ENCODE measurements at places on chromosomes 3 and 15.

DNA sequence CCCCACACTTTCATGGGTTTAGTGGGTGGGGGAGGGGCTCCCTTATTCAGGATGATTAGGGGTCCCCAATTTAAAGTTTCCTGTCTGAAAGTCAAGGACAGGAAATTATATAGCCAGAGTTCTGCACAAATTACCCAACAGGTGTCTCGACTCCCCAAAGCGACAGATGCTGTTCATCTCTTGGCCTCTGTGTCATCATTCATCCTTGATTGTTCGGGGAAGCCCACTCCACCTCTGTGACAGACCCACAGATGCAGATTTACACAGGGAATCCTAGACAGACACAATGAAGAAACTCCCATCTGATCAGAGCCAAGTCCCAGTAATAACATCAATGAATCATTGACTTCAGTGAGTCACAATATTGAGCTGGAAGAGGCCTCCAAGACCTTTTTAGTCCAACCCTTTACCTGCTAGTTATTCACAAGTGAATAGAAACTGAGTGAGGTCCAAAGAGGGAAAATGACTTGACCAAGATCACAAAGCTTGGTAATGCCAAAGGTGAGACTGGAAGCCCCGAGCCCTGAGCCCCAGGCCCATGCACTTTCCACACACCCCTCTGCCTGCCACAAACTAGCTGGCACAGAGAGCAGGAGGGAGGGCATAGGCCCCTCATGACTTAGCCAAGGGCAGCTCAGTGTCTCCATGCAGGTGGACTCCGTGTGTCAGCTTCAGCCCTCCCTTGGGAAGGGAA lies 7.9 kb upstream of the SRP14 start:
- DNase-seq: peak; percentile 82

DNA sequence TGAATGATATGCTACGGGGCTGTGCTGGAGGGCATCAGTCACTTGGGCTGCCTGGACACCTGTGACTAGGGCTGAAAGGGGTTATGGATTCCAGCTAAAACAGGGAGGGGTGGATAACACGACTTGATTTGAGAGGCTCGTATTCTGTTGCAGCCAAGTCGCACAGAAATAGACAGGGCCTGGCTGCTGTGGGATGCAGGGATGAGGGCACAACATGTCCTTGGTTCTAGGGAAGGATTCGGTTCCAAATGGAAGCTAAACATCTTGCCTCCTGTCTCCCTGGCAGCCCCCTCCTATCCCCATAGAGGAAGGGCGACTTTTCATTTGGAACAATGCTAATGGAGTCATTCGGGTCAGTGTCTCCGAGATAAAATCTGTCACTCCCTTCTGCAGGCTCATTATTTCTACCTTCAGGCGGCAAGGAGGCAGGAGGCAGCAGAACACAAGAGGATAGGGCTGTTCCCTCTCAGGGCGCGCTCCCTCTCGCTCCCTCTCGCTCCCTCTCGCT lies 433.8 kb upstream of the RBMS3 start:
- DNase-seq: no peak

DNA sequence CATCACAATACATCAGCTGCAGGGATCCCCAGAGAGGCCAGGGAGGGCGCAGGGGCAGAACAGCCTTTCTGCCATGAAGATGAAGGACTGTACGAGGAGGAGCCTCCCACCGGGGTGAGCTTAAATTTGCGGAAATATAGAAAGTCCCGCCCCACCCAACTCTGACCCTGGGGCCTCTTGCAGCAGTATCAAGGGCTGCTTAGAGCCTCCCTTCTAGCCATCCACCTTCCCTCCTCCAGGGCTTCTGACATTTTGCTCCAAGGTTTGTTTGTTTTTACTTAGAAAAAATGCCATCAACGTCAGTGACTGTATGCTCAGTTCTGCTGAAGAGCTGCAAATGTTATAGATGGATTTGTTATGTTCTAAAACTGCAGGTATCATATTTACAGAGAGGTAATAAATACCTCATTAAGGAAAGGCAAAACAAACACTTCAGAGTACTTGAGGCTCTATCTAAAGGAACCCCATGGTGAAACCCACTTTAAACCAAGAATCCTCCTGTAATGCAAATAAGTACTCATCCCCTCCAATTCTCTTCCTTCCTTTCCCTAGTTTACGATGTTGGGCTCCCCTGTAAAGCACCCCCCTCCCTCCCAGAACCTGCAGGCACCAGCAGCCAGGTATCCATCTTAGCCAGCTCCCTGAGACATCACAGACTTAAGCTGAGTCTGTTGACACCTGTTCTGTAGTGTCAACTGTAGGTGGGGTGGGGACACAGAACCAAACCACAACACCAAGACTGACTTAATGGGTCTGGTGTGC lies 30.5 kb downstream of the RFTN1 start:
- DNase-seq: no peak

GRCh38 chr3:134643150-134643675 lies 7.6 kb downstream of the KY start:
- DNase-seq: no peak

DNA sequence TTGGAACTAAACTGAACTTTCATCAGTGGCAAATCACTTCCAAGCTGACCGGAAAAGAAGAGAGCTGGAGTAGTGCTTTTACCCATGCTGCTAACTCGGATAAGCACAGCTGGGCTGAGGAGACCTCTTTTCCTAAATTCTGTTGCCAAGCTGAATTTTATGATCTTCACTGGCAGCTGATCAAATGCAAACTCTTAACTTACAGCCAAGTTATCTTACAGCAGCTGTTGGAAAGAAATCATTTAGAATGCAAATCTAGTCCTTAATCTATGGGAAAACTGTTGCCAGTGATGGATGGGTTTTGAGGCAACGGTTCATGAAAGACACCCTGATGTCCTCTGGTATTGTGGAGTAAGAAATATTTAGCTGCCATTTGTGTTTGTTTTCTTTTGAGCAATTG lies 216.5 kb downstream of the ZNF385D start:
- DNase-seq: no peak

DNA sequence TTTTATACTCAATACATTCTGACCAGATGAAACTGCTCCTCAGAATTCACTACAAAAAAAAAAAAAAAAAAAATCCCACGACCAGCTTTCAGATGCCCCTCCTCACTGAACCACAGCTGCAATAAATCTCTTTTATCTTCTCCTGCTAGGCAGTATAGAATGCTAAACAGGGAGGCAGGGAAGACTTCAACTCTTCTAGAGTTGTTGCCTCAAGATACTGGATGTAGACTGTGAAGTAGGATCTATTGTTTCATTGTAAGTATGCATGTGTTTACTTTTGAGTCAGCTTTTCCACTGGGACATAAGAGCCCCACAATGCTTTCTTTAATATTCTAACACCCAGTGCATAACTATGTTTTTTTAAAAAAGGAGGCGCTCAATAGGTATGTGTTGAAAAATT lies 401.4 kb downstream of the TBL1XR1 start:
- no peak for DNase-seq

DNA sequence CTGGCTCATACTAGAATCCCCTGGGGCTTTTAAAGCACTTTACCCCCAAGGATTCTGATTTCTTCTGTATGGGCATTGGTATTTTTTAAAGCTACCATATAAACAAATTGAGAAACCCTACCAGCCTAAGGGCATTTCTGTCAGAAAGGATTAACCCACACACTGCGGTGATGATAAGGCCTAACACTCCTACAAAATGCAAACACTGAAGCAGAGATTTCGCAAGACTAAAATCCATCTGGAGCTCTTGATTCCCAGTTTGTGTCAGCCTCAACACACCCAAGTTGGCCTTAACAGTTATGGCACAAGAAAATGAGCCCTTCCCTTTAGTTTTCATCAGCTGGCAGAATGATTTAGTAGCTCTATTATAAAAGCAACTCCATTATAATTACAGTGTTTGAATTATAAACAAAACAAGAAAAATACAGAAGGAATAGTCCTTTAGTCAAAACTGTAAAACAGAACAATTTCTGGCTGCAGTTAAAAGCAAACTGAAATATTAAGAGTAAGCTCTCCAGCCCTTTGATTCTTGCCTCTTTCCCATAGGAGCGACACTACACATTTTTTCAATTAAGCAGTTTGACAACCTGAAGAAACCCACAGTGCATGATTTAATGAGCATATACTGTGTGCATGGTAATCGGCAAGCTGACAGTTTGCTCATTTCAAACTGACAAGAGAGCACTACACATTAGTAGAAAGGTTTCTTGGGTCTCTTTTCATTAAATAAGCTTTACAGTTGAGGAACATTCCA lies 441.2 kb downstream of the FHIT start:
- no peak for DNase-seq

DNA sequence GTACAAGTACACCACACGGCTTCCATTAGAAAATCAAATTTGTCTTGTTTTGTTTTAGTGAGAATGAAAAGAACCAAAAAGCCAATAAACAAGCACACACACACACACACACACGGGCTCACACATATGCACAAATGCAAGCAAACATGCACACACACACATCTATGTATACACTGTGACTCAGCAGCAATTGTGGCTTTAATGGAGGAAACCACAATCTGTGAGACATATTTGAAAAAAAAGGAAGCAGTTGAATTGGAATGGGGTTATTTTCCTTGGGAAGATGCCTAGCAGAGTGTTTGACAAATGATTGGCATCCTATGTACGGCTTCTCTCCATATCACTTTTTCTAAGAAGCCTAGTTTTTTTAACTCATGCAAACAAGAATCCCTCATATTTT lies 201.1 kb upstream of the ARRDC4 start:
- DNase-seq: no peak

DNA sequence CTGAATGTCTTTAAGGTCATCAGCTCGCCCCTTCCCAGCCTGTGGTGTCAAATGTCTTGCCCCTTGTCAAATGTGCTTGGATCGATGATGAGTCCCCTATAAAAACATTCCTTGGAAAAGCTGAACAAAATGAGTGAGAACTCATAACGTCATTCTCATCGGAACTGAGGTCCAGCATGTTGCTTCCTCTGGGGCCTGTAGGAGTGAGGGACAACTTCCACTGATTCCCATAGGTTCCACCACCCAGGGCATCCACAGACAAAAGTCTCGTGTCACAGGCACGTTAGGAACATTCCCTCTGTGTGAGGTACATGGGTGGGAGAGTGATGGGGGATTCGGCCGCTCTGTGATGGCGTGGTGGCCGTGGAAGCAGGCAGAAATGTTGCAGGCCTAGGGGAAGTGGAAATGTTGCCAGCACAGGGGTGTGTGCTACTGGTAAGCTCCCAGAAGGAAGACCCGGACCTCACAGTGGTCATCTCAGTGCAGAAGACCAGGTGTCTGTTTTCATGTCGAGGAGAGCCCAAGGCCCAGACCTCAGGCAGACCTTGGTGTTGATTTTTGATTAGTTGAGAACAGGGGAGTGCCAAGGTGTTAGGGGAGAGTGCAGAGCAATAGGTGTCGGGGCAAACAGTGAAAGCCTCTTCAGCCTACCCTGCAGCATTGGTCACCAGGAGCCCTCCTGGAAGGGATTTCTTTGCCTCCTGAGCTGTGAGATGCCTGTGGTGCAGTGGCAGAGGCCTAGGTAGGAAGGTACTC lies 96.8 kb downstream of the SNRPN start:
- DNase-seq: no peak

GRCh38 chr15:94987085-94987484 lies 755.7 kb downstream of the MCTP2 start:
- no peak for DNase-seq

- no peak for DNase-seq
These were observed 74.6 kb upstream of the LEKR1 start for GRCh38 chr3:156751461-156752025.

- no peak for DNase-seq
These were observed 240.5 kb upstream of the TMCO5A start for GRCh38 chr15:37693926-37694325.

GRCh38 chr15:34721802-34722438 lies 32.9 kb downstream of the GJD2 start:
- no peak for DNase-seq

DNA sequence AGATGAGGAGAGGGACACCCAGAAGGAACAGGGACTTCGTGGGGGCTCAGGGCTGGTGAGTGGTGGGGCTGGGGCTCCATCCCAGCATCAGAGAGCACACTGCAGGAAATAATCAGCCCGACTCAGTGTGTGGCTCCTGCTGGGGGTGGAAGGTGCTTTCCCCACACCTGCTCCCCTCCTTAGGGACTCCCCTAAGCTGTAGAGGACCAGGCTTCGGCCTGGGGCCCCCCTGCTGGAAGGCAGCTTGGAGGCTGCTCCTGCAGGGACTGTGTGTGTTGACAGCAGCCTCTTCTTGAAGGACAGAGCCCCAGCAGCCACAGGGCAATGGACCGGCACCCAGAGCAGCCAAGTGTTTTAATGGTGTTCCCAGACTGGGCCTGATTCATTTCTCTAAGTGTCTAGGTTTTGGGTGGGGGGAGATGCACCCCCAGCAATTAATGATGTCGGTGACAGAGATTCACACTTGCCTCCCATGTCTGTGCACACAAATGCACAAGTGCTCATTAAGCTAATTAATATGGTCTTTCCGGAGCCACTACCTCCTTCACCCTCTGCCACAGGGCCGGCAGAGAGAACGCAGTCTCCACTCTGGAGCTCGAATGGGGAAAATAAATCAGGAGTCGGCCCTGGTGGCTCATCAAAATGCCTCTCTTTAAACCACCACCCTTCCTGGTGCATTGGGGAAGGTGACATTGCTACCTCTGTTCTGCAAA lies 16.9 kb upstream of the FGD5 start:
- DNase-seq: no peak

GRCh38 chr15:56460071-56460470 lies 4.9 kb downstream of the MNS1 start:
- DNase-seq: no peak

DNA sequence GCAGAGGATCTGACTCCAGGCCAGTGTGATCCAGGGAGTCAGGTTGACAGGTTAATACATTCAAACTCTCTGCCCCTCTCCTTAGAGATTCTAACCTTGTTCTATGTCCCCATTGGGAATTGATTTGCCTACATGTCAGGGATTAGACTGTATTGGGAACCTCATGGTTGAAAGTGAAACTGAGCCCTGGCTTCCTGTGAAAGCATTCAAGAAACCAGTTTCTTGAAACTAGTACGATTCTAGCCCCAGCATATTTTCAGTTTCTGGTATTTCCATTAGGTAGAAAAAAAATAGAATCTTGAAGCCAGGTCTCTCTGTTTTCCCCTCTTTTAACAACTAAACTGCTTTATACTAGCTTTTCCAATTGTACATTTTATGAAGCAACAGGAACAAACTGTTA lies 140.4 kb upstream of the ABI3BP start:
- no peak for DNase-seq

- DNase-seq: no peak
These were observed 283.1 kb downstream of the NEK10 start for GRCh38 chr3:27085829-27086730.

DNA sequence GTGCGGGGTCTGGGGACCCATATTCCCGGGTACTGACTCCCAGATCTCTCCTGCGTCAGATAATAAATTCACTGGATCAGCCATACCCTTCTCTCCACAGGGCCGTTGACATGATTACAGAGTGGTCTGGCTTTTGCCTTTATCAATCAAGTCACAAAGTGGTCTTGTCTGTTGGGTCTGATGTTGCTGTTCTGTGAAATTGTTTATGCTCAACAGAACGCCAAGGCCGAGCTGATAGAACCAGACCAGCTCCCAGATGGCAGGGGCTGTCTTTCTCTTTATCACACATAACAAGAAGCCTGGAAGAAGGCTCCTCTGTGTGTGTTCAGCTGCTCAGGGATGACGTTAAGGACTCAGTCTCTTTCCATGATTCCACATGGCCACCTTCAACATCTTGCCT lies 751 bp upstream of the DCLK3 start:
- DNase-seq: no peak
